ENCODE measurements at places on chromosomes 4 and X.

DNA sequence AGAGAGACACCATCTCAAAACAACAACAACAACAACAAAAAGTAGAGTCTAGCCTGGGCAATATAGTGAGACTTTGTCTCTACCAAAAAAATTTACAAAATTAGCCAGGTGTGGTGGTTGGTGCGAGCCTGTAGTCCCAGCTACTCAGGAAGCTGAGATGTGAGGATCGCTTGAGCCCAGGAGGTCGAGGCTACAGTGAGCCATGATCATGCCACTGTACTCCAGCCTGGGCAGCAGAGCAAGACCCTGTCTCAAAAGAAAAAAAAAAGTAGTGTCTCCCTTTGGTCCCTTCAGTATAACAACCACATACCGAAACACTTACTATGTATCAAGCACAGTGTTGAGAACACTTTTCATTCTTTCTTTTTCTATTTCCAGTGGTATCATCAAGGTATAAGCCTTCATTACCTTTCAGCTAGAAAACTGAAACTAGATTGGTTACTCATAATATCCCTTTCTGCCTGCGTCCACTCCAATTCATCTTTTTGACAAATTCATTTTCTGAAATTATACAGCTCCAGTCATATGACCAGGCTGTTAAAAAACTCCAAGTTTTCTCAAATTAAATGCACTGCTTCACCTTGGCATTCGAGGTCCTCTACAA is 54.1 kb downstream of the RPS6KA3 start:
- no peak for DNase-seq

DNA sequence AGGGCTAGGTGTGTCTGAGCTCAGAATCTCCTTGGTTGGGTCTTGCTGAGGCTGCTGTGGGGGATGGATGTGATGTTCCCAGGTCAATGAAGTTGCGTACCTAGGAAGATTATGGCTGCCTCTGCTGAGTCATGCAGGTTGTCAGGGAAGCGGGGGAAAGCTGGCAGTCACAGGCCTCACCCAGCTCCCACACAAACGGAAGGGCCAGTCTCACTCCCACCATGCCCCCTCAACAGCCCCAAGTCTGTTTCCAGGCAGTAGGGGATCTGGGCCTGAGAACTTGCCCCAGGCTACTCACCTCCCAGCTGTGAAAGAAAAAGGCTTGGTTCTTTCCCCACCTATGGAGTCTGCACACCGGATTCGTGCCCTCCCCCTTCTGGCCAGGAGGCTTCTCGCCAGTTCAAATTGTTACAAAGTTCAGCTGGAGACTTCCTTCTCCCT is 72.9 kb downstream of the WDR44 start:
- DNase-seq: no peak

GRCh38 chrX:44227991-44228390 is 115.5 kb downstream of the EFHC2 start:
- DNase-seq: no peak

DNA sequence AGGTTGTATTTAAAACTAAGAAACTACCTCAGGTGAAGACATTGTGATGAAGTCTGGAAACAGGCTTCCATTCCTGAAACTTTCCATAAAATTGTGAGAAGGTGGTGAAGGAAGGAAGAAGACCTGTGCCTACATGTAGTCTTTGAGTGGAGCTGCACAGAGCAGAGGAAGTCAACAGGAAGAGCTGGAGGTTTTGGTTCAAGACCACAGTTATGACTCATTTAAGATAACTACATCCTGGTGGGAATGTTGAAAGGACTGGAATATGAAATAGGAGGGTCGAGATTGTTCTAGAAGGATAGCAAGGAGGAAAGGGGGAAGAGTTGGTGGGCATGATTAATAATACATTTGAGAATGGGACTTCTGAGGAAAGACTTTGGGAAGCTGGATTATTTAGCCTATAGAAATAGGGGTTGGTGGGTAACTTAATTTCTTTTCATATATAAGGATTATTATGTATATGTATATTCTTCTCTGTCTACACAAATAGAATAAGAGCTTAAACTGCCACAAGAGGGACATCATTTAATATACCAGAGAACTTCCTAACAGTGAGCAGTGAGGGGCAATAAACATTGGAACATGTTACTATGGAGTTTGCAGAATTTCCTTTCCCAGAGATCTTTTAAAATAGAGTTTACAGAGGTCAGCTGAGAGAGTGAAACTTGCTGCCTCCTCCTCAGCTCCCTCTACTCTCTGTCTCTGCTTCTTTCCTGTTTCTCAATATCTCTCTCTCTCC is 23.5 kb downstream of the AWAT2 start:
- no peak for DNase-seq

DNA sequence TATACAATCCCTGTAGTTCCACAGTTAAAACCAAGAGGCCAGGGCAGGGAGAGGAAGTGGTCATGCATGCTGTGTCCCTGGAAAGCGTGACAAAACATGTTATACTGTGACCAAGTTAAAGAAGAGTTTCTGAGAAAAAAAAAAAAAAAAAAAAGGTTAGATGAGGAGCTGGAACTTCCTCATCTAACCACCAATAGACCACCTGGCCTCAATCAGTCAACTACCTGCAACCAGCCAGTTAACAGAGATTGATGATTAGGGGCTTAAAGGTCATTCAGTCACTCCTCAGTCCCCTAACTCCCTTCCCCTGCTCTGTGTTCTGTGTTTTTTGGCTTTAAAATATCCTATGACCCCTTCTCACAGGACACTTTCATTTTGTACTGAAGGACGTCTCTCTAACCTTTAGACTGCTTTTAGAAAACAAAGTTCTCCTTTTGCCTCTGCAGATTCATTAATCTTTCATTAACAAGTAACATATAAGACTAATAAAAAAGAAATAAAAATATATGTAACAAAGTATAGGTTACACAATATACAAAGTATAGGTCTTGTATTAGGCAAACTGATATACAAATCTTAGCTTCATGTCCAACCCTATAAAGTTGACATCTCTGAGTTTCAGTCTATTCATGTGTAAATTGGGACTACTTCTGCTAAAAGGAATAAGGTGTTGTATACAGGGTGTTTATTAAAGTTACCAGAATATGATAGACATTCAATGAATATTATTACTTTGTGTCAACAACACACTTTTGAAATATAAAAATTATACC is 179.1 kb upstream of the NDST4 start:
- no peak for DNase-seq

DNA sequence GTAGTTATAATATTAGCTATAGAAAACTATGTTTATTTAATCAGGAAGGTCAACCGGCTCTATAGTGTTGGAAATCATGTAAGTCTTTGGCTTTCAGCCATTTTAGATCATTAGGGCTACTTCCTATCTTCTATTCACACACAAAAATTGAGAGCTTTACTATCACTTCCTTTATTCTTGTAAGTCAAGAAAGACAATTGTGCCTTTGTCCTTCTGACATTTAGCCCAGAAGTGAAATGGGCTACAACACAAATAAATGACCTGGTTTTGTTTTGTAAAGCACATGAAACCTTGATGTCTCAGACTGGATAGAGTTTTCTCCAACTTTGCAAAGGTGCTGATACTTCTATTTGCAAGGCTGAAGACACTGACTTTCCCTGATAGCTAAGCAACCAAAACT is 122.4 kb upstream of the ACSL4 start:
- no peak for DNase-seq

DNA sequence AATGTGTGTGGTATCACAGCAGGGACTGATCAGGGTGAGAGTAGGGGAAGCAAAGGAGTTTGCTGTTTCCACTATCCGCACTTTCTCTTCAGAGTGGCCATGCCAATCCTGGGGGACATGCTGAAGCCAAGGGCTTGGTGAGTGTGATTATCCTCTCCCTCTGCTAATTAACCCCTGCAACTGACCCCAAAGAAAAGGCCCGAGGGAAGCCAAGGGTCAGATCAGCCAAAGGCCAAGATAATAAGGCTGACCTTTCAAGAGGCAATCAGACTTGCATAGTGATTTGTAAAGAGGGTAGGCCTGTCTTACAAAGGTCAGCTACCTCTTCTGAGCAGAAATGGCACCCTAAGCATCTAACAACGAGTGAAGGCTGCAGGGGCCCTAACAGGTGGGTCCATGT is 420.5 kb upstream of the CPEB2 start:
- DNase-seq: no peak

DNA sequence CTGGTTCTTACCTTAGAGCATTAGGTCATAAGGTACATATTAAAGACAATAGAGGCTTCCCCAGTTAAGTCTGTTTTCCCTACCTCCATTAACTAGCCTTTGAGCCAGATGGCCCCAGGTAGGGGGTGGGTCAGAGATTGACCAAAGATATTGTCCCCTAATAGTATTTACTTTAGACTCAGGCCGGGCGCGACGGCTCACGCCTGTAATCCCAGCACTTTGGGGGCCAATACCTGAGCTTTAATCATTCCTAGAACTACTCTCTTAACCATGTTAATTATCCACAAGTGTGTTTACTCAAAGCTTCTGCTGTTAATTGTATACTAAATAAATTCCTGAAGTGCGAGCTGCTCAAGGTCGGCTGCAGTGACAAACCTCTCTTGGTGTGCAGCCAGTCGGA is 28.0 kb upstream of the AMBN start:
- no peak for DNase-seq

DNA sequence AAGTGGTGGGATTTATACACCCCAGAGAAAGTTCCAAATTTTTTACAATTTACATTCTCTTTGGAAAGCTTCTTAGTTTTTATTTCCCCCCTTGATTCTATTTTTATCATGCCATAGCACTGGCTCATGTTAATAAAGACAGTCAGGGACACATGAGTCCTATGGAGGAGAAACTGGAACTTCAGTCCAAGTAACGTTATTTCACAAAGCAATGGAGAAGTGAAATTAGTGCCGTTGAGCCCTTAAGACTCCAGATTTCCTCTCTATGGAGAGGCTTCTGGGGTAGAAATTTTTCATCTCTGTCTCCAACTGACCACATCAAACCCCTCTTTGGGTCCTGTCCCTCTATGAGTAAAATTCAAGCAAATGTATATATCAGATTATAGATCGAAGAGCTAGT is 12.8 kb upstream of the TASL start:
- no peak for DNase-seq

DNA sequence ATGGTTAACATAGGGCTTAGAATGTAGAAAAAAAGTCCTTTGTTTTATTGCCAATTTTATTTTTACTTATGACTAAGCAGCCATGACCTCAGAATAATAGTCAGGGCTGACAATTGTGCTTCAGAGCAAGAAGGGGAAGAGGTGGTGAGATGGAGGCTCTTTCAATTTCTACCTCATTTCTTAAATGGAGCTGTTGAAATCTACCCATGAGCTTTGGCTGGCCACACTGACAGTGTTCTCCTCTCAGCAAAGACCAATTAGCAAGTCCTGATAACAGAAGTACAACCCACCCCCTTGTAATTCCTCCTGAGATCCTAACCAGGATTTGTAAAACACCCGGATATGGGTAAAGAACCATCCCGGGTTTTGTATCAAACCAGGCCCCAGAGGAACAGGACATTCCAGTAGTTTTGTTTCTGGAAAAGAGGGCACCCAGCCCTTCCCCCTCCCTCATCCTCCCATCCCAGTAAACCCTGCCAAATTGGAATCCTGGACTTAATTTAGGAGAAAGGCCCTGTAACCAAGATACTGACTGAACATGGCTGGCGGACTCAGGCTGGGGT is at the start of gene HEPH:
Gene HEPH (plus strand): TSS at position 399 of the 563 bp plus-strand sequence. CDS start 6,324 bp downstream, outside the sequence.
- DNase-seq: no peak

- no peak for DNase-seq
Measured at GRCh38 chr4:6450709-6451108, 21.7 kb downstream of the PPP2R2C start.

GRCh38 chrX:47360423-47361179 is 9.8 kb upstream of the ZNF157 start:
- no peak for DNase-seq

GRCh38 chrX:129618997-129619396 is 35.8 kb downstream of the APLN start:
- no peak for DNase-seq

DNA sequence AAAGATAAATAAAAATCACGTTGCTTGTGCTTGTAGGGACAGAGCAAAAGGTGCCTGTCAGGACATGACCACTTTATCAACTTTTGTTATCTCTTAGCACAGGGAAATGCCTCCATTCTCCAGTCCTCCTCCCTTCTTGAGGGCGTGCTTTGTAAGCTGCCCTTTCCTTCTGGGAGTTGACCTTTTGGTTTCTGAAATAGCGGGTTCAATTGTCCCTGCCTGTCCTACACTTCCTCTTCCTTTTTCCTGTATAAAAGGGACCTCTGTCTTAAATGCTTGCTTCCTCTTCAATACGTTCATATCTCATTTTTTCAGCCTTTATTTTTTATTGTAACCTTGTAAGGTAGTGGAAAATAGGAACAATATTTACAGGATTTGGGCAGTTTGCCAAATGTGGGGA is 153.5 kb downstream of the SH3BGRL start:
- no peak for DNase-seq

GRCh38 chrX:27807690-27808089 is at the start of gene MAGEB10:
Gene MAGEB10, plus strand, starts transcription at chrX:27807990. Its CDS starts 13,317 bp downstream, at chrX:27821307.
- DNase-seq: no peak

GRCh38 chr4:113884655-113885054 is 94.8 kb downstream of the ARSJ start:
- no peak for DNase-seq

DNA sequence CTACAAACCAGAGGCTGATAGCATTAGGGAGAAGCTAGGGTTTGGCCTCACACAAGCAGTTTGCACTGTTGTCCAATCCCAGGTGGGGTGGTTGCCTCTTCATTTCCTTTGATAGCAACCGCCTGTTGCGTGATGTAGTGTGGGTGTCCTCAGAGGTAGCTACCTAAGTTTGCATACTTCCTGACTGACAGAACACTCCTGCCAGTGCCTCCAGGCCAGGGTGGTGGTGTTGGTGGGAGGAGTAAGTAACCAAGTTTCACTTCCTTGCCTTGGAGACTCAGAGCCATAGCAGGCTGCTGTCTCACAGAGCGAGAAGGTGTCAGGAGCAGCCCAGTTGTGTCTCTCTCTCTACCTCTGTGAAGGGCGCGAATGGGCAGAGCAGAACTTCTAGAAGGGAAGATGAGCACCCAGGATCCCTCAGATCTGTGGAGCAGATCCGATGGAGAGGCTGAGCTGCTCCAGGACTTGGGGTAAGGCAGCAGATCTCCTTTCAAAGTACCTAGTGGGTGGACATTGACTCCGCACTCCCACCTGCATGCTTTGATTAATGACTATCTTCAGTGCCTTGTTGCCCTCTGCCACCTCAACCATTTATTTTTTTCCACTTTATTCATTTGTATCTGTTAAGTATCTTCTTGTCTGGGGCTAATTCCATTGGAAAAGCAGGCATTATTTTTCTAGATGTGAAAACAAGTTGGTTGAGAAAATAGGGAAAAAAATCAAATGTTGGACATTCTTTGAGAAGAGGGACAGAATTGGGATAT is at the start of gene DAPP1:
Gene DAPP1 (plus strand): TSS at position 283 of the 764 bp plus-strand sequence. CDS start 87 bp downstream, at position 370.
- peak; percentile 36 for DNase-seq

All from stimulated activated CD8-positive, alpha-beta memory T cell treated with anti-CD3 and anti-CD28 coated beads, Interleukin-4, amount 100 ng/mL, for 4 hours (primary cell).